ENCODE measurements at places on chromosomes 5 and 9. TPM values are rescaled to one million over a fixed set of nuclear protein-coding genes. Genes with fewer than 3 reads are reported as not detected.

DNA sequence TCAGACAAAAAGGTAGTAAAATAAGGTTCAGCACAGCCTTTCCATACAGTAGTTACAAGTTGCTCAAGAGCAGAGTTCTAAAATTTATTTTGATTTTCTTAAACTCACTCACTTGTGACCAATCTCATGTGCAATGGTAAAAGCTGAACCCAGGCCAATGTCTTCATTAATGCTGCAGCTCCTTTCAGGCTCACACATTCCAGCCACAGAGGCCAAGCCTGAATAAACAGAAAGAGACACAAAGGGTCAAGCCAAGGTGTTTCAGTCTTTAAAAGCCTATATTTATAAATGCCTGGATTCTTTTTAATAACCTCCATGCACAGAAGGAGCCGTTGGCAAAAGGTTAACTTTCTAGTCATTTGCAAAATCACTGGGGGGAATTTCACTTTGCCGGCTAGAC is 152.5 kb downstream of the ADAMTS6 start:
- no peak for DNase-seq

DNA sequence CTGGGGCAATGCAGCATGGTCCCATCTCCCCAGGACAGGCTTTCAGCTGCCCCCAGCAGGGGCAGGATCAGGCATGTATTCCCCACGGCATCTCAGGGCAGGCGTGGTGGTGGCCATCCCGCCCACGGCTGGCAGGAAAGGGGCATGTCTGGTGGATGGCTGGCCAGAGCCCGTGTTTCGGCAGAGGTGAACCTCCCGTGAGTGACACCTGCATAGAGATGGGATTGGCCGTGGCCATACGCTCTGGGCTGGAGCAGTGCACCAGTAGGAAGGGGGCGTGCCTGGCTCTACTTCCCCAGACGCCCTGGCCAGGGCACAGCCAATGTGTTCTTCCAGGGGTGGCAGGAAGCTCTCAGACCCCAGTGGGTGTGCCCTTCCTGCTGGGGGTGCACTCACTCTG is 139.1 kb downstream of the ZNF354C start:
- no peak for DNase-seq

DAB2 gene
- total RNA-seq, result 9.5 TPM

GRCh38 chr5:167820101-167820990 is 471.1 kb upstream of the WWC1 start:
- DNase-seq, result no peak

Measured in neural crest cell (in vitro differentiated cells).